ENCODE measurements at places on chromosomes 1 and 21. TPM values are rescaled to one million over a fixed set of nuclear protein-coding genes. Genes with fewer than 3 reads are reported as not detected.

MMEL1 gene
- total RNA-seq = 0.25 TPM

HES3 gene
- not detected for total RNA-seq

KCNJ15 gene
- total RNA-seq = not detected

SLC30A2 gene
- total RNA-seq = not detected
